ENCODE measurements at places on chromosomes 7 and 10.
A peak's percentile ranks its signal among the peaks of the same experiment; 100 is the strongest.

GRCh38 chr7:143967398-143967797 is 12.8 kb downstream of the OR2F1 start:
- DNase-seq = no peak

- DNase-seq = no peak
Measured at GRCh38 chr7:8283968-8284367, 22.0 kb upstream of the ICA1 start.

DNA sequence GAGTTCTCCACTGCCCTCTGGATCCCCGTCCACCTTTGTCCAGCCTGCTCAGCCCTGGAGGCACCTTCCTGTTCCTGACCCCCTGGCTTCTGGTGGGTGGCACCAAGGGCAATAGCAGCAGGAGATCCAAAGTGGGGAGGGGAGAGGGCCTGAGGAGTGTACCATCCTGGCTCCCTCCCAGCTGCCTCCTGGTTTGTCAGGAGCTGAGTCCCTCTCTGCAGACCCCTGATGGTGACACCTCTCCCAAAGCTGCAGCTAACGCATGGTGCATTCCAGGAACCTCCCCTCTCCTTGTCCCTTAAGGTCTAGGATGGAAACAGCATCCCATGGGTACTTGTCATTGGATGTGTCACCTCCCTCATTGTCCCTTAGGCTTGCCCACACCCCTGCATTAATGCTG is 39.6 kb downstream of the VSTM4 start:
- no peak for DNase-seq

DNA sequence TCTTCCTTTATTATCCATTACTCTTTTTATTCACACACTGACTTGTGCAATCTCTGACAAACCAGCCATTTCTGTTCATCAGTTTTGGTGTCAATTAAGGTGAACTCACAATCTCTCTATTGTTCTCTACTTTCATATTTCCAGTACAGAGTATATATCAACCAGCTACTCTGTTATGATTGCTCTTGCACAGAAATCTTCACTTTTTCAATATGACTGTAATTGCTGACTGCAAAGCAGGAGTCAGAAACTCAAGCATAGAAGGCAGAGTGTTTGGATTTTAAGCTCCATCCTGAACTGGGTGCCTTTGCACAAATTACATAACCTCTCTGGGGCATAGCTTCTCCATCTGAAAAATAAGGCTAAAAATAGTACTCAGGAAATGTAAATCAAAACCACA is 1042.0 kb downstream of the GRM8 start:
- no peak for DNase-seq

GRCh38 chr7:28847176-28847575 is 111.0 kb downstream of the TRIL start:
- no peak for DNase-seq

GRCh38 chr7:111089822-111090426 is 1.0 kb upstream of the LRRN3 start:
- DNase-seq = no peak

- no peak for DNase-seq
Measured at GRCh38 chr7:42381161-42381560, 144.2 kb upstream of the GLI3 start.

DNA sequence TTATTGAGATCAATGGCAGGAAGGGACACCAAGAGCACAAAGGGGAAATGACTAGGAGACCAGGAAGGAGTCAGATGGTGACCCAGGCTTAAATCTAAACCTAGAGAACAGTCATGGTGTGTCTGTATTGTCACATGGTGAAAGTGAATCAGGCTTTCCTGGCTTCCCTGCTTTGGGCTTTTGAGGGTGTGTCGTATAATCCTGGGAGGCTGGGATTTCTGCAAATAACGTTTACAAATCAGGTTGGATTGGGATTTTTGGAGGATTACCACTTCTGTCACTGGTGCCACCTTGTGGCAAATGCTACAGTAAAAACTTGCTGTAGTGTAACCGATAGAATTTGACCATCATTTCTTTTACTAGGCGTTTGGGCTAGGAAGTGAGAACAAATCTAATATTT is 502.6 kb downstream of the NRG3 start:
- no peak for DNase-seq

GRCh38 chr7:127383123-127383835 is 9.2 kb downstream of the ZNF800 start:
- no peak for DNase-seq

DNA sequence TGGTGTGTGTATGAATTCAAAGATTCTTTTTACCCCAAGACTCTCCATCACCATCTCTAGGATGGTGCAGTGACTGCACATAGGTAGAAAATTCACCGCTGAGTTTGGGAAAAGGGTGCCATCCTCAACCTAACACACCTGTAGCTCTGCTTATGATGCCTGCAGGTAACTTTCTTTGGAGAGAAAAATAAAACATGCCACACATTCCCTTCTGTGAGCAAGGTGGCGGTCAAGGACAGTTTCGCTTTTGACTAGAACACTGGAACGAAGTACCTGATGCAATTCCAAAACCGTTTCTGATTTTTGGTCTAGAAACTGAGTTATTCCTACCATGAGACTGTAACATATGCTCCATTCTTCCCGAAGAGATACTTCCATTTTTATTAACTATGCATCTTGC is 205.6 kb downstream of the FGFR2 start:
- DNase-seq = no peak

DNA sequence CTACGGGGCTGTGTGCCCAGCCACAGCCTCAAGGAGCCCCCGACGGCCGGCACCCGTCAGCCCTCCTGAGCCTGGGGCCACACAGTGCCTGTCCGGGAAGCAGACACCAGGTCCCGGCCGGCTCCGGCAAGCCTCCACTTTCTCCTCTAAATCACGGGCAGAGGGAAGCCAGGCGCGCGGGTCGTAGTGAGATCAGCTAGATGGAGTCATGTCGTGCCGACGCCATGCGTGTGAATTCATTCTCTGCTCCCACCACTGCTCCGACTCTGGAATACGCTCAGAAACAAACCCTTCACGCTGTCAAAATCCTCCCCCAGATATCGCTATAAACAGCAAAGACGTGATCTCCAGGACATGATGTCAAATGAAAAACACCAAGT is 93.7 kb upstream of the DNAAF5 start:
- DNase-seq = no peak

- DNase-seq = no peak
Measured at GRCh38 chr10:99682032-99682431, 22.7 kb downstream of the ENTPD7 start.

DNA sequence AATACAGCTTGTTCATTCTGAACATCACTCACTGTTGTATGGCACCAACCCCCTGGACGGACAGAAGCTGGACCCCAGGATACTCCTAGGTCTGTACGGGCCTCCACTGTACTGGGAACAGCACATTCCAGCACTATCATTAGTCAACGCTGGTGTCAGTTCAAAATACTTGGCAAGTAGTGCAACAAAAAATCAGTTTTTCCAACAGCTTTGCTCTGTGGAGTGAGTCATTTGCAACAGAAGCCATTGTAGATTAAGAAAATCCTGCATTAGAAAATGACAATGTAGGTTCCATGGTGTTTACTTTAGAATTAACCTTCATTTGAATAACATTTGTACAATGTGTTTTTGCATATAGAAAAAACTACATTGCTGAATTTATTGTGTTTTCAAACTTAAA is 266.6 kb downstream of the HDAC9 start:
- no peak for DNase-seq

DNA sequence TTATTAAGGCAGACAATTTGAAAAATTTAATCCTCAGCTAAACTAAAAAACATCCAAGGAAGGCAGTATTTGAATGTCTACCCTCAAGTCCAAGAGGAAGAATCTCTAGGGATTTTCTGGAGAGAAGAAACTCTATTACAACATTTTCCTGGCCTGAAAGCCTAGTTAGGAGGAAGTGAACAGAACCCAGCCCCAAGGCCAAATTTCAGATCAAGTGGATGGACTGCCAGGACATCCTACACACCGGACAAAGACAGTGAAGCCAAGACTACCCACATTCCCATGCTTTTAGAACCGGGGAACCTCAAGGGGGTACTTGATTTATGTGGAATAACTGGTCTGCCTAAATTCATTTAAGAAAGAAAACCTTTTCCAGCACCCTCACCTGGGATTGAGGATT is 108.9 kb upstream of the MEOX2 start:
- no peak for DNase-seq

- no peak for DNase-seq
Measured at GRCh38 chr7:47282790-47283496, 299.0 kb downstream of the TNS3 start.

GRCh38 chr10:83869898-83870297 is 269.4 kb upstream of the GHITM start:
- DNase-seq = no peak

GRCh38 chr7:156722043-156722826 is 81.7 kb downstream of the RNF32 start:
- DNase-seq = no peak

DNA sequence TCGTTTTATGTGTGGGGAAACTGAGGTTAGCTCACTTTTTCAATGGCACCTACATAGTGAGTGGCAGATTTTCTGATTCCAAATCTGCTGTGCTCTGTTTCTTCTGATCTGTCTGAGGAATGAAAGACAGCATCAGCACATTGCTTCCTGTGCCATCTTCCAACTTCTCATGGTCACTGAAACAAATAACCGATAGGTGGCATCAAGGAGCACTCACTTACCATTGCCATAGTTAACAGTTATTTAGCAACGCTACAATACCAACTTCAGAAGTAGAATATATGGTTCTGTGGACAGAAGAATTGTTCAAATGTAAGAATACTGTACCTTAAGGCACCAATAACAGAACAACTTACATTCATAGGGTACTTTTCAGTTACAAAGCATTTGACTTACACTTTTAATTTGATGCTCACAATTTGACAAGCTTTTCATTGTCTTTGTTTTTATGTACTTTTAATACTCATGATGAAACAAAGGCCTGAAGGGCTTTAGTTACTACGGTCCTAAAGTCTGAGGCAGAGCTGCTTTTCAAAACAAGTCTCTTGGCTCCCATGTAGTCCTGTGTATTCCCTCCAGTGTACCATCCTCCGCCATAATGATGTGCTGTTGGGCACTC is 228.9 kb upstream of the TCF7L2 start:
- DNase-seq = no peak

- no peak for DNase-seq
Measured at GRCh38 chr10:5971886-5972285, 5.5 kb downstream of the IL15RA start.

DNA sequence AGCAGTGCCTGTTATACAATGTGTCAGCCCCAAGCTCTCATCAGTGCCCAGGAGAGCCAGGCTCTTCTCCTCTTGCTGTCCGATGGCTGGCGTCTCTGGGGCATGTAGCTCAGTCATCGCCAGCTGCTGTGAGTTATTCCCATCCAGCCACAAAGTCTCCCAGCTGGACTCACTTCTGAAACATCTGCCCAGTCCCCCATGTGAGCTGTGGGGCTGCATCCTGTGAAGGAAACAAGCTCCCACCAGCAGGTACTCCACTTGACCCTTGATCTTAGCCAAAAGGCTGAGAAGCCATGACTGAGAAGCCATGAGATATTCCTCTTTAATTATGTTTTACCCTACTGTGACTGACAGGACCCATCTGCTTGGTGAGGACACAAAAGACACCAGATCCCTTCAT is 212.7 kb upstream of the IGFBP3 start:
- no peak for DNase-seq

DNA sequence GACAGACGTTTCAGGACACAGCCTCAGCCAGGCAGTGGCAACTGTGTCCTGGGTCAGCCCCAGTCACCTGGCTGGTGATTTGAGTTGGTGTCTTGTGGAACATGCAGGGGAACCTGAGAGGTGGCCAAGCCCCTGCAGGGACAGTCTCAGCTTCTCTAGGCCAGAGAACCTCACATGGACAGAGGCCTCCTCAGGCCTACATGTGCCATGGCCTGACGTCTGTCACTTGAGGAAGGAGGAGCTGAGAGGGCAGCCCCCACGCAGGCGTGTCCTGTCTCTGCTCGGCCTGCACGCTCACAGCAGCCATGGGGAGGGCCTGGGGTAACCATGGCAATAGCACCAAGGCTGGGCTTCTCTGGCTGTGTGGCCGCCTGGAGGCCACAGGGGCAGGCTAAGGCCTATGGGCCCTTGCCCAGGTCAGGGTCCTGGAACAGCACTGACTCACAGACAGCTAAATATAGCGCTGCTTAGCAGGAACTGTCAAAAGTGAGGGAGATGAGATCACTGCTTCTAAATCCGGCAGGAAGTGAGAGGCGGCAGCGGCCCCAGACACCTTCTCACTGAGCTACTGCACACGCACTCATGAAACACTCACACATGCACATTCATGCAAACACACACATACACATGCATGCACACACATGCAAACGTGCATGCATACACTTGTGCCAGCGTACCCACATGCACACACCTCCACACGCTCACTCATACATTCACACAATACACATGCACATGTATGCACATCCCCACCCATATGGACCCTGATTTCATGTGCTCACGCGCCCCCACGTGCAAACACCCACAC is 57.0 kb downstream of the YKT6 start:
- peak; percentile 64 for DNase-seq

DNA sequence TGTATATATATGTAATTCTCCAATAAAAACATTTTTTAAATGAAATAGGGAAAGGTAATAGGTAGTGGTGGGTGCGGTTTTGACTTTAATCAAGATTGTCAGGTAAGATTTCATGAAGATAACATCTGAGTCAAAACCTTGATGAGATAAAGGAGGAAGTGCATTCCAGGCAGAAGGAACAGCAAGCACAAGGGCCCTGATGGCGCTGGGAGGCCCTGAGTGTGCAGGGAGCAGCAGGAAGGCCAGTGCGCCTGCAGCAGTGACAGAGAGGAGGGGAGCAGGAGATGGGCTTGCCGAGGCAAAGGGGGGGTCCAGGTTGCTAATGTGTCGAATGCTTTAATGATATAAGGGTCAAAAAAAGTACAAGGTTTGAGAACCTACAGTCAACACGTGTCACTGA is 69.8 kb downstream of the GNA12 start:
- DNase-seq = no peak

DNA sequence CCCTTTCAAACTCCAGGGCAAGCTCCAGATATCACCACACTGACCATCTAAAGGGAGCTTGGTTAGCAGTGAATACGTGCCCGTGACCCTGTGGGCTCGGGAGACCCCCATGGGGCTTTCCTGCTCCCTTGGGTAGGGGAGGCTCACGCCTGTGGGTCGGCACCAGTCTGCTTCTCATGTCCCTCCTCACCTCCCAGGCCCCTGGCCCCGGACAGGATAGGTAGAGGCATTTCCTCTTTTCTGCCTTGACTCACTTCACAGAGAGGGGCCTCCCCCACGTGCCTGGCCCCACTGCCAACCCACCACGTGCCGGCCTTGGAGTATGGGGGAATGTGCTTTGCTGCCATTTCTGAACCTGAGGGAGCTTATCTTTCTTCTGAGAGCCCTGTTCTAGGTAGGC is 131.3 kb upstream of the FAM20C start:
- no peak for DNase-seq

- DNase-seq = no peak
Measured at GRCh38 chr7:4500812-4501211, 181.3 kb upstream of the FOXK1 start.

All from stimulated activated CD4-positive, alpha-beta T cell treated with anti-CD3 and anti-CD28 coated beads, Interleukin-1b, Interleukin-23, amount 100 ng/mL, for 4 hours (primary cell).